Stimulated activated CD4-positive, alpha-beta T cell treated with anti-CD3 and anti-CD28 coated beads, Interleukin-4, amount 100 ng/mL, for 4 hours (primary cell): ENCODE measurements at places on chromosomes 1 and 21.

GRCh38 chr1:40640314-40641076 lies 25.0 kb downstream of the RIMS3 start:
- DNase-seq: no peak

DNA sequence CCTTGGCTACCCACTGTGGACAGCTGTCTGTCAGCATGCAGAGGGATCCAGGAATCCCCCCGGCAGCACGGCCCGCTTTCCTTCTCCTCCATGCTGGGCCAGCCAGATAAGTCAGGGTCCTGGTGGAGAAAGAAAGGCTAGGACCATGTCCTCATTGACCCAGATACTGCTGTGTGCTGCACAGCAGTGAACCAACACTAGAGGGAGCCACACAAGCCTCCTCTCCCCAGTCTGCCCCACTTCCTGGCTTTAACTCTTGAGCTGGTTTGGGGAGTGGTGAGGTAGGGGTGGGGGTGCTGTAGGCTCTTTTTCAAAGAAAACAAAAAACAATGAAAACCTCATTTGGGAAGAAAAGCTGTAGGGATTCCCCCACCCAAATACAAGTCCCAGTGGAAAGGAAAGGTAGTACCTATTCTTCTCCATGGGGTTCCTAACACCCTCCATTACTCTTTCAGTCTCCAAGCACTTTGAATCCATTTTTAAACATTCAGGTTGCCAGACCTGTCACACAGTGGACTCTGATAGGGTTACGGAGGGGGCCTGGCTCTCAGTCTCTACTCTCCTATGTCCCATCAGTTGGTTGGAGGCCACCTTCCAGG lies 84.9 kb upstream of the CD1D start:
- DNase-seq: no peak

DNA sequence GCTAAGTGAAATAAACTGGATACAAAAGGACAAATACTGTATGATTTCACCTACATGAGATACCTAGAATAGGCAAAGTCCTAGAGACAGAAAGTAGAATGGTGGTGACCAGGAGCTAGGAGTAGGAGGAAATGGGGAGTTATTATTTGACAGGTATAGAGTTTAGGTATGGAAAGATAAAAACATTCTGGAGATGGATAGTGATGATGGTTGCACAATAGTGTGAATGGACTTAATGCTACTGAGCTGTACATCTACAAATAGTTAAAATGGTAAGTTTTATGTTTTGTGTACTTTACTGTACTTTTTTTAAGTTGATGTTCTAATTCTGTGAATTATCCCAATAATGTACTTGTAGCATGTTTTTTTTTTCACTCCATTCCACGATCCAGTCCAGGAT lies 59.5 kb upstream of the RALGPS2 start:
- DNase-seq: no peak

- no peak for DNase-seq
Measured at GRCh38 chr1:65440322-65440900, 19.9 kb downstream of the LEPR start.

DNA sequence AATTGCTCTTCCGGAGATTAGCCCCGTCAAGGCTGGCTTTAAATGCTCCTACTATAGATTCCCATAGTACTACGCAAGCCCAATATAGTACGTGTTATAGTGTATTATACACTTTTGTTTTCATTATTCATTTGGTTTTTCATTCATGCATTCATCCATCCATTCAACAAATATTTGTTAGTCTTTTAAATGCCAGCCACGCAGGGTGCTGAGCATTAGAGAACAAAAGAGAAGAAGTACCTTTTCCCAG lies 513 bp upstream of the RAB3GAP2 start:
- no peak for DNase-seq

GRCh38 chr21:28311411-28312190 lies 681.1 kb downstream of the LTN1 start:
- no peak for DNase-seq

DNA sequence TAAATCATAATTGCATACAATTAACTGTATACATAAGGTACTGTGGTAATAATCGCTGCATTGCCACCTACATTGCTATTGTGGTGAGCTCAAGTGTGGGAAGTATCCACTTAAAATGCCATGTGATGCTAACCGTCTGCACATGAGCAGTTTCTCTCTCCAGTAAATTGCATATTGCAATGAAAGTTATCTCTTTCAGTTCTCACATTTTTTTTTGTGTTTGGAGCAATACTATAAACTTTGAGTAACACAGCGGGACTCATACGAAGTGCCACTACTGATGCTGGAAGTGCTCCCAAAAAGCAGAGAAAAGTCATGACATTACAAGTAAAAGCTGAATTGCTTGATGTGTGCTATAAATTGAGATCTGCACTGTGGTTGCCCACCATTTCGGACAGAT lies 38.5 kb downstream of the DISC1 start:
- DNase-seq: no peak

DNA sequence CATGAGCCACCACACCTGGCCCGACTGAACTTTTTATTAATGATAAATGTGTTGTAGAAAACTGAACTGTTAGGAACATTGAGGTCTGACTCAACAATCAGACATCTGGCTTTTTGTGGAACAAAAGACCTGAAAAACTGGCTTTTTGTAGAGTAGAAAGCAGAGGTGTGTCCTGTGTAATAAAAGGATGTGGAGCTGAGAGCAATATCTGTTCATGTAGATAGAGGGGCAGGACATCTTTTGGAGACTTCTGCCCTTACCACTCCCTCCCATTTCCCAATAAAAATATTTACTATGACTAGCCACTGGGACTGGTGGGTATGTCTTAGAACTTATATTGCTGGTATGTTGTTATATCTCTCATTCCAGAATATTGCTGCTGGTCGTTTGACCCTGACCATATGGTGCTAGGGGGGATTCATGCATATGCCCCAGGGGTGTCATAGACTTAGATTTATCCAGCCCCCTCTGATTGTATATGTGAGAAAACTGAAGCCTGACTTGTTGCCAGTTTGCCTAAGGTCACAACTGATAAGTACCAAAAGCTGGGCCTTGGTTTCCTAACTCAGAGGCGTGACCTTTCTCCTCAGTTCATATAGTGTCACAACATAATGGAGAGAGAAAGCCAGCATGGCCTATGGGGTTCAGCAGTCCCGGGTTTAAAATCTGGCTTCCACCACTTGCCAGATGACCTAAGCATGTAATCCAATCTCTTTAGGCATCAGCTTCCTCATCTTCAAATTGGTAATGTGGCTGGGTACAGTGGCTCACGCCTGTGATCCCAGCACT lies 33.5 kb upstream of the PIGV start:
- no peak for DNase-seq

GRCh38 chr1:89310505-89310904 lies 37.8 kb upstream of the GBP5 start:
- no peak for DNase-seq

- DNase-seq: no peak
Measured at GRCh38 chr1:22290611-22291010, 147.7 kb upstream of the WNT4 start.

- no peak for DNase-seq
Measured at GRCh38 chr21:34846601-34847112, 177.9 kb downstream of the CLIC6 start.
